Activated T-helper 1 cell treated with anti-CD3 and anti-CD28 coated beads, Interleukin-12 subunit alpha, Interleukin-12 subunit beta, Interleukin-2, Interleukin-4 antibody, amounts not matched to agents 30 ng/mL and 10 ng/mL and 1 ng/mL, durations not matched to agents 14 hours and 24 hours and 36 hours (primary cell): ENCODE measurements at places on chromosomes 1 and 21. TPM values are rescaled to one million over a fixed set of nuclear protein-coding genes. Genes with fewer than 3 reads are reported as not detected.
A peak's percentile ranks its signal among the peaks of the same experiment; 100 is the strongest.

DNA sequence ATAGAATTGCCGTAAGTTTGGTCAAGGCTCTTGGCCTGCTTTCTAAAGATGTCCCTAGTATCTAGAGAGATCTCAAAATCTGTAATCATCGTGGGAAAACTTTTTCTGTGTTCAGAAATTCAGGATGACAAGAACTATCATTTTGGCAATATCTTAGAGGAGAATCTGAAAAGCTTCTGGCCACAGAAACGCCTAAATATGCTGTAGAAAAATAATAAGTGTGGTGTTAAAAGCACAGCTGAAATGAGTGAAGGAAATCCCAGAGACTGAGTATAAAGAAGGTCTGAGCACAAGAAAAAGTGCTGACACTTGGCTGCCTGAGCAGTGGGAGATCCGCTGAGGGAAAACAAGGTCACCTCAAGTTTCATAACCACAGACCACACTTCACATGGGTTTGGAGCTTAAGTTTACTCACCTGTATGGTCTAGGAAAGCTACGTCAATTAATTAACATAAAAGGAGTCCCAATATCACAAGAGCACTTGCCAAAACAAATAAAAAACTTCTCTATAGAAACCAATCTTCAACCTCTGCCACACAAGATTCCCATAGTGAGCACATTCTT lies 235.2 kb upstream of the IRF2BP2 start:
- peak; percentile 55 for DNase-seq
- H3K27ac ChIP-seq: peak overlapping the region; percentile 90
- H3K27me3 ChIP-seq: peaks cover 3% of the 10 kb centered on the region
- H3K4me3 ChIP-seq: peak overlapping the region; percentile 60

Gene IVL
- total RNA-seq: not detected in 2 replicates

DNA sequence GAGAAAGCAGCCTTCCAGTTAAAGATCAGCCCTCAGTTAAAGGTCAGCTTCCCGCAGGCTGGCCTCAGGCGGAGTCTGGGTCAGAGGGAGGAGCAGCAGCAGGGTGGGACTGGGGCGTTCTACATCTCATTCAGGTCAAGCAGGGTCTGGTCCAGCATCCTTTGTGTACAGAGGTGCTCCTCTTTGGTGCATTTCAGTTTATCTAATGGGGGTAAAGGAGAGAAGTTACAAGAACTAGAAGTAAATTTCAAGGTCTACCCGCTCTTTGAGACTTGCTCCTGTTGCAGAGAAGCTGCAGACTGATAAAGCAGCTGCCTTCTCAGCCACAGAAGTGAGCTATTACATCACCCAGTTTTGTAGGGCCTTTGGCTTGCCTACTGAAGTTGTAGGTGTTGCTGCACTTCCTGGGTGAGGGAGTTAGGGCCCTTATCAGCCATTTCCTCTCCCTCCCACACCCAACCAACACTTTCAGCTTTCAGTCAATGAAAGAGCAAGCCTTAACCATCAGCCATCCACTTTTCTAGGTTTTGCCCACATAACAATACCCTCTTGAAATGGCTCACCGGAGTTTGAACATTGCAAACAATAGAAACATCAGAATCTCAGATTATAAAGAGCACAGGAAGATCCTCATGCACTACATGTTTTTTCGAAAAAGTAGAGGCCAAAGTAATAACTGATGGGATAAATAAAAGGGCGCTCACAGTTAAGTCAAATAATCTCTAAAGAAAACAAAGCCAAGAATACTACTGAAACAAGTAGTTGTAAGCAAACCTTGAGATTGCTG lies 2.8 kb upstream of the NUP210L start:
- no peaks in the 10 kb centered on the region for H3K27me3 ChIP-seq
- H3K4me1 ChIP-seq: peaks cover 65% of the 10 kb centered on the region
- peak; percentile 79 for DNase-seq
- H3K27ac ChIP-seq: peak overlapping the region; percentile 70
- peak overlapping the region; percentile 62 for H3K4me3 ChIP-seq
- peaks cover 64% of the 10 kb centered on the region for H3K36me3 ChIP-seq

DNA sequence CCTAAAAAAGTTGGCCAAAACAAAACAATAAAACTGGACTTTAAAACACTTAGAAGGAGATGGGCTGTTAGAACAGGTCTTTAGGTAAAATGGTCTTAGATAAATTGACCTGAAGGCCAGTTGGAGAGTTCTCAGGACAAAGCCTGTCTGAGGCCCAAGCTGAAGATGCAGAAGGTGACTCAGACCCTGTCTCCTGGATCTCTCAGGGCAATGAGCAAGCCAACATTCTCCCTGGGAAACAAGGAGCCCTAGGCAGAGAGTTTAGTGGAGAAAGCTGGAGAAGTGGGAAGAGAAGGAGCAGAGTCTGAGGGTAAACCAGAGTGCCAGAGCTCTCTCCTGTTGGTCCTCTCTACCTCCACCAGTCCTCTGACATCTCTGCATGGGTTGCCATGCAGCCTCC lies 70.1 kb downstream of the FCRL5 start:
- H3K27ac ChIP-seq: no peak overlapping the region
- H3K27me3 ChIP-seq: peaks cover 19% of the 10 kb centered on the region
- no peak overlapping the region for H3K4me3 ChIP-seq
- H3K4me1 ChIP-seq: no peaks in the 10 kb centered on the region
- H3K36me3 ChIP-seq: no peaks in the 10 kb centered on the region

GRCh38 chr1:45867697-45868348 lies 64.4 kb downstream of the MAST2 start:
- DNase-seq: no peak
- no peaks in the 10 kb centered on the region for H3K27me3 ChIP-seq
- no peaks in the 10 kb centered on the region for H3K36me3 ChIP-seq
- peaks cover 24% of the 10 kb centered on the region for H3K4me1 ChIP-seq

Gene SH2D1B
- total RNA-seq: 0.10 TPM in 1 of 2 replicates, not detected in the other

Gene NUDC
- total RNA-seq: 151 and 152 TPM in 2 replicates

DNA sequence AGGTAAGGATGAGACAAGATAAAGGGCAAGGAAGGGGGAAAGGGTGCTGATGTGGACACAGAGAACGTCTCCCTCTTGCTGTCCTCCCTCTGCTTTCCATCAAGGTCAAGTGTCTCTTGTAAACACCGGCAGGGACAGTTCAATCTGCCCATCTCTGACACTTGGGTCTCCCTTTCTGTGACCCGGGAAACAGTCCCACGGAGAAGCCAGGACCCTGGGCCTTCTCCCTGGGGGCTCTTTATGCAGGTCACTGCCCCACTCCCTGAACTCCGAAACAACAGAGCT lies 254.3 kb downstream of the LTN1 start:
- H3K4me3 ChIP-seq: no peak overlapping the region
- no peaks in the 10 kb centered on the region for H3K27me3 ChIP-seq
- no peak for DNase-seq
- peaks cover 9% of the 10 kb centered on the region for H3K4me1 ChIP-seq

GRCh38 chr1:72015006-72015405 lies 267.3 kb downstream of the NEGR1 start:
- no peaks in the 10 kb centered on the region for H3K4me1 ChIP-seq
- no peaks in the 10 kb centered on the region for H3K27me3 ChIP-seq
- no peak overlapping the region for H3K27ac ChIP-seq
- H3K36me3 ChIP-seq: no peaks in the 10 kb centered on the region

GRCh38 chr21:29196670-29197191 lies 66.3 kb downstream of the MAP3K7CL start:
- peaks cover 2% of the 10 kb centered on the region for H3K27me3 ChIP-seq
- H3K36me3 ChIP-seq: peaks cover 24% of the 10 kb centered on the region
- H3K4me1 ChIP-seq: peaks cover 44% of the 10 kb centered on the region
- peak overlapping the region; percentile 88 for H3K27ac ChIP-seq
- H3K4me3 ChIP-seq: peak overlapping the region; percentile 80

DNA sequence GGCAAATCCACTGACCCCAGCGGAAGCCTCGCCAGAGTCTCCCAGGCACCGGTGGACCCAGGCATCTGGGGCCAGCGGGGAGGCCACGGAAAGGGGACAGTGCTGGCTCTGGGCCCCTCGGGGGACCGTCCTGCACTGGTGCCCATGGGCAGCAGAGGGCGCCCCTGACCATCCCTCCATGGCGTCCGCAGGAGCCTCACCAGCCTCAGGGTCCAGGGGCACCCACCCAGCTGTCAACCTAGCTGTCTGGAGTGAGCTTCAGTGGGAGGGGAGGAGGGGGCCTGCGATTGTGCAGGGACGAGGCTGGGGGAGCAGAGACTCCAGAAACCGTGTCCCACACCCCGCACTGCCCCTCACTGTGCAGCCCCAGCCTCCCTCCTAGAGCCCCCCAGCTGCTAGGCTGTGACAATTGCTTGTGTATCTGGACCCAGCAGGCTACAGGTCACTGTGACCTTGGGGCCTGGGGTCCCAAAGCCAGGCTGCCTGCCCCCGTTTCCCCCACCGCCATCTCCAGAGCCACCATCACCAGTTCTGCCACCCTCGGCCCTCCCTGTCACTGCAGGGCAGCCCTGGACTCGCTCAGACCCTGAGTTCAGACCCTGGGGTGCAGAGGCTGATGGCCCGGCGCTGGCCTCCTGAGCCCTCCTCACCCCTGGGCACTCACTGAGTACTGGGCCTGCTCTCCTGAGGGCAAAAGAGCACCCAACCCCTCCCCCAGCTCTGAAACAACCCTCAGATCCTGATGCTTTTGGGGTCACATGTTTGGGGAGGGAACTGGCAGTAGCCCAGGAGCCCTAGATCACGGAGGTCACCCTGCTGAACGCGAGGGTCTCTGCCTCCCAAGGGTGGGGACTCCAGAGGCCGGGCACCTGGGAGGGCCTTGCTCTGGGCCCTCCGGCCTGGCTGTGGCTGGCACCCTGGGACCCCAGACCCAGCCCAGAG lies 10.6 kb upstream of the COL6A1 start:
- no peak for DNase-seq
- peaks cover 23% of the 10 kb centered on the region for H3K27me3 ChIP-seq
- no peak overlapping the region for H3K4me3 ChIP-seq
- H3K36me3 ChIP-seq: no peaks in the 10 kb centered on the region

Gene TBX19
- total RNA-seq: 2.0 and 2.5 TPM in 2 replicates

DNA sequence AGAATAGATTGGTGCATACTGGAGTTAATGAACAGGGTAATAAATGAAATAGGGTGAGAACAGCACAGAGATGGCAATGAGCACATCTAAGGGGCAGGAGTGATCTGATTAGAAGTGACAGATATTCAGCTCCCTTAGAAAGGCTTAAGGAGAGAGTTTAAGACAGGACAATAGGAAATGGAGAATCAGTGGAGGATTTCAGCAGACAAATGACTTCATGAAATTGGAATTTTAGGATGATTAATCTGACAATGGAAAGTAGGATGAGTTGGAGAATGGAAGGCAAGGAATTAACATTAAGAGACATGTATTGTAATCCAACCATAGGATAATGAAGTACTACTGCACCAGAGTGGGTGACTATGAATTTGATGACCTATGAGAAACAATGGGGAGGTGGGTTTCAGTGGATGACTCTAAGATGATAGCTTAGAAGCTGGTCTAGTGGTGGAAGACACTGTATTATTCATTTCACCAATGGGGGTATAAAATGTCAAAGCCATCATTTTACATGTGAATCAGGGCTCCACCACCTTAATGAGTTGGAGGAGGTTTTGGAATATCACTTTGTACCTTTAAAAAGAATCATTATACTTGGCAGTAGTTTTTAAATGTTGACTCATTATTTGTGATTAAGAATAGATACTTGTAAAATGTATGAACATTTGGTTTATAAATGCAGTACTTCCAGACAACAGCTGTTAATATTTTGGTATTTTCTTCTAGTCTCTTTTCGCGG lies 139.1 kb downstream of the PLA2G4A start:
- no peak for DNase-seq
- H3K27me3 ChIP-seq: no peaks in the 10 kb centered on the region
- H3K4me3 ChIP-seq: no peak overlapping the region
- no peak overlapping the region for H3K27ac ChIP-seq
- no peaks in the 10 kb centered on the region for H3K4me1 ChIP-seq

DNA sequence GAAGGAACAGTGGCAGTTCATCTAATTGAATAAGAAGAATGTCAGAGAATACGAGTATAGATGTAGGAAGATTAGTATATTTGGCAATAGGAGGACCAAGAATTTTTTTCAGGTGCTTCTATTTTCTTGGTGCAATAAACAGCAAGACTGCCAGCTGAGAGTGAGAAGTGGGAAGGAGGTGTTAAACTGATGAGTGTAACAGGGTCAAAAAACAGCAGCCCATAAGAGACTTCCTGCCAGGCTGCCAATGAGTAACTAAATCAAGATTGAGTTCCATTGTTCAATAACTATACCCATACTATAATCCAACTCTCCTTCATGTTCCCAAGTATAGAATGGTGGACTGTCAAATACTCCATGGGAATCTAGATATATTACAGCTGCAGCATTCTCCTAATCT lies 28.7 kb downstream of the LYST start:
- peaks cover 13% of the 10 kb centered on the region for H3K4me1 ChIP-seq
- no peak overlapping the region for H3K4me3 ChIP-seq
- no peak for DNase-seq
- peaks cover 16% of the 10 kb centered on the region for H3K36me3 ChIP-seq
- no peaks in the 10 kb centered on the region for H3K27me3 ChIP-seq

- H3K27ac ChIP-seq: no peak overlapping the region
- H3K27me3 ChIP-seq: peaks cover 3% of the 10 kb centered on the region
- H3K4me1 ChIP-seq: no peaks in the 10 kb centered on the region
- DNase-seq: no peak
- no peaks in the 10 kb centered on the region for H3K36me3 ChIP-seq
Observed at GRCh38 chr1:30419831-30420230, 303.6 kb downstream of the MATN1 start.

Gene MANEAL
- 3.6 and 4.0 TPM in 2 replicates for total RNA-seq

DNA sequence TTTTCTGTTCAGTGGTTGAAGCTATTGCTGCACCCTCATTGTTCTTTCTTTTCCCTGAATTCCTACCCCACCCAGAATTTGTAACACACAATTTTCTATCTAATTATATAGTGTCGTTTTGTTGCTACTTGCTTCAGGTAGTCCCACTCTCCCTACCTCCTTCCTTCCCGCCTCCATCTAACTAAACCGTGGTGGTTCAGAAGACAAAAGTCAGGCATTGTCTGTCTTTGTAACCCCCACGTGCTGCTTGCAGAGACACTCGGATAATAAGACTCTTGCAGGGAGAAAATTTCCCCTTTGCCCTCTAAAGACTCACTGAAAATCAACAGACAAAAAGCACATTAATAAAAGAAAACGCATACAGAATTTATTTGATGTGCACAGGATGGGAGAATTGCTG lies 46.2 kb upstream of the BTG3 start:
- no peak for DNase-seq
- H3K27ac ChIP-seq: no peak overlapping the region
- no peaks in the 10 kb centered on the region for H3K4me1 ChIP-seq
- no peaks in the 10 kb centered on the region for H3K36me3 ChIP-seq
- H3K27me3 ChIP-seq: peaks cover 6% of the 10 kb centered on the region

DNA sequence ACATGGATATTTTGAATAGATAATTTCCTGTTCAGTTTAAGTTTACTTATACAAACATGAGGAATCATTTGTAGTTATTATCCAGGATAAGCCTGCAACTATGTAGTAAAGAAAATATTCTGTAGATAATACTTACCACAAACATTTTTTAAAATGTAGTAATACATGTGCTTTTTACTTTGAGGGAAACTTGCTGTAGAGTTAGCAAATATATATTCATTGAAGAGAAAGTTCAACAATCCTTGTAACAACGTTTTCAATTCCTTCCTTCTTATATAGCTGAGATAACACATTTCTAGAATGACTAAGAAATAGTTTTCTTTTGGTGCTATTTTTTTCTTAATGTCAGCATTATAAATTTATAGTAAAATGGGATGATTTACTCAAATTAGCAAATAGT lies 664.6 kb upstream of the ADAMTS5 start:
- no peak overlapping the region for H3K27ac ChIP-seq
- DNase-seq: no peak
- no peaks in the 10 kb centered on the region for H3K36me3 ChIP-seq

Gene S100A8
- not detected in 2 replicates for total RNA-seq
